ENCODE measurements at places on chromosomes 2 and 18. TPM values are rescaled to one million over a fixed set of nuclear protein-coding genes. Genes with fewer than 3 reads are reported as not detected.
A peak's percentile ranks its signal among the peaks of the same experiment; 100 is the strongest.

- no peak for DNase-seq
Observed at GRCh38 chr2:23482188-23482587, 97.2 kb downstream of the KLHL29 start.

LRATD1 gene
- total RNA-seq: 1.7 TPM

PLEKHH2 gene
- total RNA-seq: 7.3 TPM

GRCh38 chr18:62438018-62438329, 84.9 kb upstream of the ZCCHC2 start:
- peak; percentile 37 for DNase-seq

- DNase-seq: no peak
Observed at GRCh38 chr2:157283468-157283867, 26.0 kb downstream of the GALNT5 start.

GRCh38 chr2:129673847-129674711, 305.4 kb upstream of the RAB6C start:
- DNase-seq: no peak

STPG4 gene
- total RNA-seq: 0.64 TPM

DNA sequence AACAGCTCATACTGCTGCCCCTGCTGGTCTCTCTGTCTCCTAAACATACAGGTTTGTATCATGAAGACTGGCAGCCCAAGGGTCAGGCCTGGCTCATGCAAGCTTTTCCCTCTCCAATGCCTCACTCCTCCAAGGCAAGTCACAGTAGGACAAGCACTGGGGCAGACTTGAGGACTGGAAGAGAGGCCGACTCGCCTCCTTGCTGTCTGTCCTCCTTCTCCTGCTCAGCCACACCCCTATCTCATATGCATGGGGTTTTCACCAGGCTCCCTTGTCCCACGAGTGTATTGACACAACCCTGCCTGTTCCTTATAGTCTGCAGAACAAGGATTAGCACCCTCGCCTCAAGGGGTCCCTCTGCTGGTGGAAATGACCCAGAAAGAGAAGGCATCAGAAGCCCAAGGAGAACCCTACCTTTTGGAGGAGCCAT, 223.7 kb downstream of the SOX11 start:
- no peak for DNase-seq

- DNase-seq: no peak
Observed at GRCh38 chr2:6919901-6920742, 2.9 kb downstream of the RNF144A start.

- no peak for DNase-seq
Observed at GRCh38 chr2:238019962-238020361, 40.8 kb upstream of the SCLY start.

DNA sequence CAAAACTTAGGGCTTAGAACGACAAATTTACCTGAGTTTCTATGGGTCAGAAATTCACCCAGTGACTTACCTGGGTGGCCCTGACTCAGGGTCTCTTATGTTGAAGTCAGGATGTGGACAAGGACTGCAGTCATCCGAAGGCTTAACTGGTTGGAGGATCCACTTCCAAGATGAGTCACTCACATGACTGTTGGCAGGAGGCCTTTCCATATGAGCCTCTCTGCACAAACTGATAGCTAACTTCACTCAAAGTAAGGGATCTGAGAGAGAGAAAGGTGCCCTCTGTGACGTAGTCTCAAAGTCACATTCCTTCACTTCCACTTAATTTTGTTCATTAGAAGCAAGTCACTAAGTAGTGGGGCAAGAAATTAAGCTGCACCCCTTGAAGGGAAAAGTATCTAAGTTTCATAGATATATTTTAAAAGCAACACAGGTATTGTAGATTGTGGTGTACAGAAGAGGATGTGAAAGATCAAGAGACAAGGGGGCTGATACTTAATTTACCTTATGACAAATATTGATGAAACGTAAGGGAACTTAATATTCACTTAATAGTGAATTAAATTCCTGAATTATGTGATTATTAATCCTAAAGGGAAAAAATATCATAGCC, 48.4 kb downstream of the TANK start:
- peak; percentile 55 for DNase-seq

- no peak for DNase-seq
Observed at GRCh38 chr2:120012363-120012762, 514 bp upstream of the EPB41L5 start.

- DNase-seq: no peak
Observed at GRCh38 chr18:78994977-78995582, 15.5 kb downstream of the SALL3 start.

- no peak for DNase-seq
Observed at GRCh38 chr18:38695559-38696280, 1130.1 kb upstream of the CELF4 start.

PSTPIP2 gene
- 8.7 TPM for total RNA-seq

GNLY gene
- total RNA-seq: not detected

DNA sequence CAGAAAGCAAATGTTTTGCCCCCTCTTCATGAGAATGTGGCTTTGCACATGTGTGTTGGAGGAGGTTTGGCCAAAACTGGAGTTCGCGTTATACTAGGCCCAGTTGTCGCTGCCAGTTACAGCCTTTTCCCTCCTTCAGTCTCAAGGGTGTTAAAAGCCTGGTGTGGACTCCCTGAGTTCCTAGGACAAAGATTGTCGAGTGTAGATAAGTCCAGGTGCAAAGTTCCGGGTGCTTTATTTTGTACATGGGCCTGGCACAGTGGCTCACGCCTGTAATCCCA, 542 bp upstream of the RNF103 start:
- no peak for DNase-seq

DNA sequence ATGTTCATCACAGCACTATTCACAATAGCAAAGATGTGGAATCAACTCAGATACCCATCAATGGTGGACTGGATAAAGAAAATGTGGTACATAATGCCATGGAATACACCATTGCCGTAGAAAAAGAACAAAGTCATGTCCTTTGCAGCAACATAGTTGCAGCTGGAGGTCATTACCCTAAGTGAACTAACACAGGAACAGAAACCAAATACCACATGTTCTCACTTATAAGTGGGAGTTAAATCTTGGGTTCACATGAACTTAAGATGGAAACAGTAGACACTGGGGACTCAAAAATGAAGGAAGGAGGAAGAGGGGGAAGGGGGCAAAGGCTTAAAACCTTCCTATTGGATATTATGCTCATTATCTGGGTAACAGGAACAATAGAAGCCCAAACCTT, 228.1 kb upstream of the RAB6C start:
- DNase-seq: no peak

DNA sequence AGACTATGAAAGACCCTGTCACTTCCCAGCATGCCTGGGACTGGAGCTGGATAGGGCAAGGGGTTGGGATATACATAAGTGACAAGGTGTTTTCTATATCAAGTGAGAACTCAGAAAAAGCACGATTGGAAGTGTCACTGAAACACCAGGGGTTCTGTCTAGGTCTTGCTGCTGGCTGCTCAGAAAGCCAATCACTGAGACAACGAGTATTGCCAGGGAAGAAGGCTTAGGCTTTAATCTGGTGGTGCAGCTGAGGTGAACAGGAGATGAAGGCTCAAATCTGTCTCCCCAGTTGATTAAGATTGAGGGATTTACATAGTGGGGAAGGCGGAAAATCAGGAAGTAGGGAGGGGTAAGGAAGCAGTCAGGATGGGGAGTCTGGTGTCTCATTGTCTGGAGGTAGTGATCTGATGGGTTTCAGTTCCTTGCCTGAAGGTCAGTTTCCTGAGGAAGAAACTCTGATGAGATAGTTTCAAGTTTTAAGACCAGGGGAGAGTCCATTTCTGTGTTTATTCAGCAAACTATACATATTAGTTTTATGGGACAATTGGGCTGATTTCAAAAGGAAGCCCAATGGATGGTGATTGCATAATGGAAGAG, 3.5 kb upstream of the C2orf74 start:
- no peak for DNase-seq

DNA sequence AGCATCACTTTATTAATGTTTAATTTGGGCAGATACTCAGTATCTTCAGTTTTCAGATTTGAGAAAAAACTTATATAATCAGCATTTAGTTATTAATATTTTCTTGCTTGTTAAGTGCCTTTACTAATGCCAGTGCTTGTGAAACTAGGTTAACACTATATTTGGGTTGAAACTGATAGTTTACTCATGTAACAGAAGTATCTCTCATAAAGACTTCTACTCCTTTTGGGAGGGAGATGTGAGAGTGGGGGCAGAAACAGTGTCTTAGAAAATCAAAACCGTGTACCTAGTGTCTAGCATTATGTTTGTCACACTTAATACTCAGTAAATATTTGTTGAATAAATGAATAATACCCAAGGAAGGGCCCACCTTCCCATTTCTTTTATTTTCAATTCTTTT, 129.5 kb downstream of the MSTN start:
- DNase-seq: no peak

GRCh38 chr2:168482269-168482668, 26.2 kb downstream of the CERS6 start:
- DNase-seq: no peak

DNA sequence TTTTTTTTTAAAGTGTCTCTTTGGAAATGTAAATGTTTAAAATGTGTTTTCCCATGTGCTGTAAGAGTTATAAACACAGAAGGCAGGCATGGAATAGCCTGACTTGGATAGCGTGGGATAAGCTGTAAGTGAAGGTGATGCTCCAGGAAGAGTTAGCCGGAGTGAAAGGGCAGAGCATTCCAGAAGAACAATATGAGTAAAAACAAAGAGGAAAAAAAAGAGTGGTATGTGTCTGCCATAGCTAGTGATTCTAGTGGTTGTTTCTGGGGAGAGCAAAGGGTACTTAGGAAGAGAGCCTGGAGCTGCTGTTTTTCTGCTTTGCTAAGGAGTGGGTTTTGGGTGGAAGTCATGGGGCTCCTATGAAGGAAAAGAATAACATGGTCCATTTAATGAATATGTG, 126.9 kb upstream of the DLGAP1 start:
- DNase-seq: no peak

GPR75 gene
- 2.6 TPM for total RNA-seq

DNA sequence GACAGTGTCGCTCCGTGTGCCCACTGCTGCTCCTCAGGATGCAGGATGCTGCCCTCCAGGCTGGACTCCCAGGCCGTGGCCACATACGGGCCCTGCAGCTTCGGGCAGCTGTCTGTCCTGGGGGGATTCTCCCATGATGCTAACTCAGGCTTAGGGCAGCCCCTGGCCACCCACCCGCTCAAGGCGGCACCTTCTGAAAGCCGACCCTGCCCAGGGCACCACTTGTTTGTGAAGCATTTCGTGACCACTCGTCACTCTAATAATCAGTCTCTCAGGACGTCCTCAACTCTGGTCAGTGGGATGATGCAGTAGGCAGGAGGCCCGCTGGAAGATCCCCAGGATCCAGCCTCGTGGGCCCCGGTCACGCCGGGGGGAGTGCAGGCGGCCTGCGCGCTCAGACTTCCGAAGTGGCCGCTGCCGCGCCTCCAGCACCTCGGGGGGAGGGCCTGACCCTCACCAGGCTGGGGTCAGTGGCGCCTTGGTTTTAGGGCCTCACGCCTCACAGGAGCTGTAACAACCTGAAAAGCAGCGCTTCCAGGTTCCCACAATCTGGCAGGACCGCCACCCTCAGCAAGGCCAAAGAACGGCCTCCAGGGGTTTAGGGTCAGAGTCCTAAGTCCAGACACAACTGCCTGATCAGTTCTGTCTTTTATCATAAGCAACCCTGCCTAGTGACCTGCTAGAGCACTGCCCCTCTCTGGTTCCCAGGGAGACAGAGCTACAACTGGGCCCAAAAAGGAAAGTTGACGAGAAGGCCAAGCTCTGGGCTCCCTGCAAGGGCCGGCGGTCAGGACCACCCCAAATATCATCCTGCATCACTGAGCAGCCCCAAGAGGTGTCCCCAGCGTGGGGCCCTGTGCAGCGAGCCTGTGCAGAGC, 53.0 kb downstream of the EIPR1 start:
- DNase-seq: no peak

C2orf78 gene
- not detected for total RNA-seq

MARCHF7 gene
- total RNA-seq: 158 TPM

DNA sequence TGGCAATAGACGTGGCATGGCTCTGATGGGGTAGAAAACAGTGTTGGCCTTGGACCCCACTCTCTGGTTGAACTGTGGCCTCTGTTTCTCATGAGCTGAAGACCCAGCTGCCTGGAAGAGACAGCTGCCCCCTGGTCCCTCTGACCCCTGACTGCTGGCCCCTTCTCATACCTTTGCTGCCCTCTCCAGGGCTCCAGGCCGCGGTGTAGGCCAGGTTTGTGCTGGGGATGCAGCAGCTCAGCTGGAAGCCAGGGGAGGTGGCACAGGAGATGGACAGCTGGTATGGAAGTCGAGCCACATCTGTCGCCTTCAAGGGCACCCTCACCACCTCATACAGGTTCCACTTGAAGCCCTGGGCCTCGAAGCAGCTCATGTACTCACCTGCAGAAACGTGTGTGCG, 31.7 kb upstream of the SELENOI start:
- DNase-seq: no peak

DNA sequence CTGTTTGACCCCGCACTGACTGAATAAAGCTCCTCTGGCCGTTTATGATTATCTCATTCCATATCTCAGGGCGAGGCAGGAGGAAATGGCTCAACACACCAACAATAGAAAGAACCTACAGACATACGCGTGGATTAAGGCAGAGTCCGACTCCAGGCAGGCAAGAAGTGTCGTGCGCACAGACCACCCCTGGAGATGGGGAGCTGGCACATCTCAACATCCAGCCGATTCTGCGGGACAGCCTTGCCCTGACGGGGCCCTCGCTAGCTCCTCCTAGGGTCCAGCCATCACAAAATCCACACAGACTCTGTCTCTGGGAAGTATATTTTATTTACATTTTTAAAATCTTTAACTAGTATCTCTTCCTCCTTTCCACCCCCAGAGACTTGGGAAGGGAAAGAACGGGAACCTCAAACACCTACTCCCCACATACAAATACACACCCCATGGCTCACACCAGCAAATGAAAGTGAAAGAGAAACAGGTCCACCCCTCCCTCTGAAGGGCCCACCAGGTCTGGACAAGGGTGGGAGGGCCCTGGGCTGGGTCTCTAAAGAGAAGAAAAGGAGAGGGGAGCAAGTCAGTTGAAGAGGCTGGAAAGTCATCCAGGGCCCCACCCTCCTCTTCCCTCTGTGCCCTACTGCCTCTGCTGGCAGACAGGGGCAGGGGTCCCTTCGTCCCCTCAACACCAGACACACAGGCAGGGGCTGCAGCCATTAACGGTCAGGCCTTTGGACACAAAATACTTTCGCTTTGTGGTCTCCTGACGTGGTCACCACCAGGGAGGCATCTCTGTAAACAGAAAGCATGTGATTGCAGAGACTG, 3.2 kb downstream of the GPBAR1 start:
- peak; percentile 51 for DNase-seq

ST8SIA3 gene
- total RNA-seq: not detected

REG1A gene
- total RNA-seq: not detected
